ENCODE measurements at places on chromosomes 5 and 9. TPM values are rescaled to one million over a fixed set of nuclear protein-coding genes. Genes with fewer than 3 reads are reported as not detected.

TAF11L7 gene
- total RNA-seq, result not detected

ARAP3 gene
- total RNA-seq, result 13.1 TPM

TUSC1 gene
- 2.9 TPM for total RNA-seq

TSSK1B gene
- not detected for total RNA-seq

SLC25A51 gene
- total RNA-seq, result 34.9 TPM

DNA sequence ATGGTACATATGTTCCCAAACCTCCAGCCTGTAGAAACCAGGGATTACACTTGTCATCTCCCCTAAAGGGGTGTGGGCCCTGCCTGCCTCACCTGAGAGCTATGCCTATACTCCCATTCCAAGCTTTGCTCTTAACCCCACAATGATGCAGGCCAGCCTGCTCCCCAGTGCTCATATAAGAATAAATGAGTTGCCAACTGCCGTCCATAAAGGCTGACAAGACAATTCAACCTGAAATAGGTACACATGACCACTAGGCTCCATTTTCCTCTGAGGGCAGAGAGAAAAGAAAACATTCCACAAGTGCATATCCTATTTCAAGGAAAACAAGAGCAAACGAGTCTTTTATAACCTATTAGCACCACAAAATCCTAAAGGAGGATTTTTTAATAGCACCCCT, 28.4 kb downstream of the SKP1 start:
- no peak for DNase-seq

DNA sequence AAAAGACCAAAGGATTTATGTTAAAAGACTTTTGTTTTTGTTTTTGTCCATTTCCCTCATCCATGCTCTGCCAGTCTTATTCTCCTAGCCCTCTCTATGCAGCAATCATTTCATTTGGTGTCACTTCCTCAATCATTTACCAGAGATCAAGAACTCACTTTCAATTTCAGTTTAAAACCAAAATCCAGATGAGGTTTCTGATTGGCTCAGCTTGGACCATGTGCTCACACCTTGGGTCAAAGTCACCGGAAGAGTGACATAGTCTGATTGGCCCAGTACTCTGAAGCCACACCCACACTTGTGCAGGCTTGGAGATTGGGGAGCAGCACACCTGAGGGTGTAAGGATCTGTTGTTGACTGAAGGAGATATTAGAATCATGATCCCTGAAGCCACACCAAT, 79.6 kb downstream of the TLR4 start:
- DNase-seq, result no peak

GRCh38 chr5:37495210-37495609, 116.1 kb downstream of the WDR70 start:
- peak; percentile 60 for DNase-seq

GRCh38 chr5:160174780-160175437, 54.4 kb upstream of the FABP6 start:
- no peak for DNase-seq

DNA sequence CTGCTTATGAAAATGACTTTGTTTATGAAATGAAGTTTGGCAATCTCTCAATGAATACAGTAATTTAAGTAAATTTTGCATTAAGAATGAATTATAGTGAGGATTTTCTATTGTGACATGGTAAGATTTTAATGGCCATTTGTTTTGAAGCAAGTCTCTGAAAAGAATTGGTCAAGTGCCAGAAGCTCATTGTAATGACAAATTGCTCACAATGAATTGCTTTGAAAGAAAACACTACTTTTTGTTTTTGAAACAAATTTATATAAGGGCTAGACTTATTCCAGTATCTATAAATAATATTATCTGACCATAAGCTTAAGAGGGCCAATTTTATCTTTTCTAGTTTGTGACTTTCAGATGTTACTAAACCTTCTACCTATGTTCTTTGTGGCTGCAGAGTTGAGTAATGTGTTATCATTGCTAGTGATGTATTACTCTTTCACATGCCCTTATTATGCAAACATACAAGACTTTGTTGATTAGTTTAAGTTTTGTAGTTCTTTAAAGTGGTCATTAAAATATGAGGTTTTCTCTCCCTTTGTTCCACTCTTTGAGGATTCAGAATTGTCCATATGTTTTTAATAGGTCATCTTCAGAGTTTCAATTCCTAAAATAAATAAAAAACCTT, 93.0 kb upstream of the ZNF608 start:
- no peak for DNase-seq

GRCh38 chr5:164763206-164763605, 1257.8 kb downstream of the MAT2B start:
- DNase-seq, result no peak

DNA sequence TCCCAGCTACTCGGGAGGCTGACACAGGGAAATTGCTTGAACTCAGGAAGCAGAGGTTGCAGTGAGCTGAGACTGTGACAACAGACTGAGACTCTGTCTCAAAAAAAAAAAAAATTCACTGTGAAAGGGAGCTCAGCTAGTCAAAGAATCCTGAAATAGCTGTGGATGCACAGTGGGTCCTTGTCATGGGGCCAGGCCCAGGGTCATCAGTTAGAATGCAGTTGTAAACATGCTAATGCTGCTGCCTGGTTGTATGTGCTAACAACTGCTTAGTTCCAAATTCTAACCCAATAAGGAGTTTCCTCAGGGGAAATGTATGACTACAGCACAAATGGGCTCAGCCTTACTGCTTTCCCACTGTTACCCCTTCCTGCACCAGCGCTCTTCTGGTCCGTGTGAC, 84.0 kb downstream of the PALM2AKAP2 start:
- no peak for DNase-seq

DNA sequence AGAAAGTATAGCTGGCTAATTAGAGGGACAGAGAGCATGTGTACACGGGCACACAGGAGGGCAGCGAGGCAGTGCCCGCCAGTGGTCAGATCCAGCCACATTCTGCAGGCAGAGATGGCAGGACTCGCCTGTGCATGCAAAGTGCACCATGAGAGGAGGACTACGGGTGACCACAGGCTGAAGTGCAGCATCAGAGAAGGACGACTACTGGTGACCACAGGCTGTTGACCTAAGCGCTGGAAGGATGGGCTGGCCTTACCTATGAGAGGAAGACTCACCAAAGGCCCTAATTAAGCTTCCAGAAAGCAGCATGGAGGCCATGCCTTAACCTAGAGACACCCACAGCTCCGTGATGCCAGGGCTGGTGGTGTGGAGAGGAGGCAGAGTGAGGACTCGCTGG, 54.2 kb upstream of the SLC25A51 start:
- DNase-seq, result no peak

DNA sequence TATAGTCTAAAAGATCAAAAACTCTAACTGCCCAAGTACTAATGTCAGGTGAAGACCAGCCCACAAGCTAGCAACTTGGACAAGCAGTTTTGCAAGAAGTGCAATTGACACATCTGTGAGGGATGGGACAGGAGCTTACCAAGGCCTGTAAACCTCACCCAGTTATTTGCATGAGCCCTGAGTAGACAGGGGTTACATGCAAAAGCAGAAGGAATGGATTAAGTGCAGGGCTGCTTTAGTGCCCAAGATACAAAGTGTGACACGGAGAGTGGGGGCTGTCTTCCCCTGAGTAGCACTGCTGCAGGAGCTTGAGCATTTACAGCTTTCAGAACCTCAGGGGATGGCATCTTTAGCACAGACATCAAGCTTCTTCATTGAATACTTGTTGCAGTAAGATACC, 286.7 kb downstream of the ELAVL2 start:
- no peak for DNase-seq

- DNase-seq, result no peak
Observed at GRCh38 chr5:168329302-168329701, 37.9 kb downstream of the WWC1 start.

DNA sequence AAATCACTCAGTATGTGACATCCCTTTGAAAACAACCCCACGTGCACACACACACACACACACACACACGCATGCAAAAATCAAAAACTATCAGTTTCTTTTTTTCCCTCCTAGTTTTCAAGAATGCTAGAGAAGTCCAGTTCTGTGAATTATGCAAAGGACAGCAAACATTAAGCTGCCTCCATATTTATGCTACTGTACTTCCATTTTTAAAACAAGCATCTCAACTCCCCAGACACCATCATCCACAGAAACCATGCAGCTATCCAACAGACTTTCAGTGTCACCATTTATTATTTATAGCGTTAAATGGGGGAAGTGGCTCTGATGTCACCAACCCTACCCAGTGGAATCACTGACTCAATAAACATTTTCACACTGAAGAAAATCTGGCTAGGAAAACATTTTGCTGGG, 1.6 kb downstream of the FBXW11 start:
- DNase-seq, result peak; percentile 34

- no peak for DNase-seq
Observed at GRCh38 chr9:20551236-20551635, 71.1 kb downstream of the MLLT3 start.

Data from HFFc6 (cell line).